ENCODE measurements at places on chromosomes 6 and 20.

DNA sequence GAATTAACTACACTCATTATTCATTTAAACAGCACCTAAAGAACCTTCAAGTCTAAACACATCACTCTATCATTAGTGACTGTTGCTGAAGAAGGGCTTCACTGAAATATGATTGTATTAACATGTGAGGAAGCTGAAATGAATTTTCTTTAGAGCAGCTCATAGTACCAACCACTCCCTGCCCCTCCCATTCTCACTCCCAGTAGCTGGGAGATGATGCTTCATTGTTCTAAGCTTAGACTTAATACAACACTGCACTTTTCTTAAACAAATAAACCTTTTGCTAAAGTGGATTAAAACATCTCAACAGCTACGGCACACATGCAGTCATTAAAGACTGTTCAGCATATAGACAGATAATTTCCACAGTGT lies 63.1 kb downstream of the ATXN1 start:
- DNase-seq, result no peak

- no peak for DNase-seq
Measured at GRCh38 chr6:56946368-56946767, 8.5 kb upstream of the BEND6 start.

DNA sequence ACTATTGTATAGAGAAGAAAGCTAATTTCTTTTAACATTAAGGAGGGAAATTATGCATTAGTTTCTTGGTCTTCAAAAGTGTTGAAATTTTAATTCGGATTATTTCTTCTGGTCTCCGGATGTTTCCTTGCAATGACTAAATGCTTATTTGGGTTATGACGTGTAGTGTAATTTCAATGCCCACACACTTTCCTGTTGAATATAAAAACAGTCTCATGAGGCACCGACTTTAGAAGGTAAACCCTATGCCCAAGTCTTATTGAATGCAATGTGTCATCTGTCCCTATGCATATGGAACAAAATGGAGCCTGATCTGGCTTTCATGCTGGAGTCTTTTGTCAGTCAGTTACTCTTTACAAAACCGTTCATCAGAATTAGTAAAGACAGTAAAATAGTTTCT lies 17.7 kb downstream of the GJA1 start:
- no peak for DNase-seq

GRCh38 chr20:2869381-2869780 lies 3.9 kb upstream of the PTPRA start:
- no peak for DNase-seq

GRCh38 chr6:148521586-148521985 lies 178.9 kb downstream of the SASH1 start:
- DNase-seq, result no peak

DNA sequence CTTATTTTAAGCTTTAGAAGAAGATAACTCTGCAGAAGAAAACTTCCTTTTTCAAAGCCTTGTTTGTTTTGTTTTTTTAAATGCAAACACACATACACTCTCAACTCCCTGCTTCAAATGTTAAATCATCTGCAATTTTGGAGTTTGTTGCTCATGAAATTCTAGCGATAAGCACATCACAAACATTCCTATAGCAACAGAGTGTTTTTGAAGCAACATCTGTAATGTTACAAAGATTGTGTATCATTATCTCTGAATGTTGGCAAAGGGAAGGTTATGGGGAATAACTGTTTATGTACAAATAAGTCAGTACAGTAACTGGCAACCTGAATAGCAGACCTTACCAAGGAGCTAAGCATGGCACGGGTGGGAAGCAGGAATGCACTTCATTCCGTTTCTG lies 84.8 kb upstream of the MRPS10 start:
- DNase-seq, result no peak

GRCh38 chr6:38371881-38372280 lies 267.8 kb downstream of the BTBD9 start:
- no peak for DNase-seq

DNA sequence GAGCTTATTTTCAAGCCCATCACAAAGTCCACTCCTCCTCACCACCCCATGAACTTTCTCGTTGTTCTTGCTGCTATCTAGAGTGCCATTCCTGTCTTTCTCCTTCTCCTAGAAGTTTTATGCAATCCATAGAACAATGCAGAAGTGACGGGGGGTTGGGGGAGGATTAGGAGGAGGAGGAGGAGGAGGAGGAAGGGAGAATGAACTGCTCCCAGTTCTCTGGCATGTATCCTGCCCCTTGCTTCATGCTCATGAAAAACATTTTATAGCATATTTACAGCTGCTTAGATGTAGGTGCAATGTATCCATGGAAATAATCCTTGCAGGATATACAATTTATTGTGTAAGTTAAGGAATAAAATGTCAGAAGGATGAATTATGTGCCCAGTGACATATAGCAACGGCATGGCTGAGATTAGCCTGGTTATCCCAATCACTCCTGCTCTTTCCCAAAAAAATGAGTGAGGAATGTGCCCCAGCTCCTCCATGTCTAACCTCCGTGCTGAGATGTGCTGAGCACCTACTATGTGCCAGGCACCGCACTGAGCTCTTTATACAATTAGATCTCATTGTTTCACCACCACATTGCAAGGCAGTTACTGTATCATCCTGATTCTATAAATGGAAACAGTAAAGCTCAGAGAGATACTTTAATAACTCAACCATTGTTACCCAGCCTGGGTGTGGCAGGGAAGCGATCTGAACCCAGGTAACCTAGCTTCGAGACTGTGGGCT lies 41.6 kb upstream of the TFAP2C start:
- no peak for DNase-seq

DNA sequence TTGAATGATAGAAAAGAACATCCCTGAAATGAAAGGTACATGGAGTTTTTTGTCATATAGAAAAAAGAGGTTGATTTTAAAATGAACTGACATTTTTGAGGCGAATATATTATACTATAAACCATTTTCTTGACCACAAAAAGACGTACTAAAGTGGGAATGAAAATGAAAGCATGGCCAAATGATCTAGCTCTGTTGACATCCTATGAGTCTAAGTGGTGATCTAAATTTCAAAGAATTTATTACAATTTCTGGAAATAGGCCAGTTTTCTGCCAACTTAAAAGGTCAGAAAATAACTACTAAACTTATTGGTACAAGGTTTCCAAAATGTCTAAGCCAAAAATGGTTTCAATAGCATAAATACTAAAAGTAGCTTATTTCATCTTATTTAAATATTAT lies 536.8 kb downstream of the EYS start:
- DNase-seq, result no peak

DNA sequence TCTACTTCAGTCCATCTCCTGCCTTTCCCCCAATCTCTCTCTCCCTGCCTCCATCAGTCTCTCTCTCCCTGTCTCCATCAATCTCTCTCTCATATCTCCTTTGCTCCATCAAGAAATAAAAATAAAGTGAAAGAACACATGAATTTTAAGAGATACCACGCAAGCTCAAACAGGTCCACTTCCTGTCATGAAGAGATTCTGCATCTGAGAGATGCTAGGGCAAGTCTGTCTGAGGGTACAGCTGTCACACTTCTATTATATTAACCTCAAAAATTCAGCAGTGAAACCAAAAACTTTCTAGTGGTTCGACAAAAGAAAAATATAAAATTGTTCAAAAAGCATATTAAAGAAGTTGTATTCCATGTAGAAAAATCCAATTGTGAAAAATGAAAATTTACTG lies 296.8 kb upstream of the RSPO3 start:
- DNase-seq, result no peak

DNA sequence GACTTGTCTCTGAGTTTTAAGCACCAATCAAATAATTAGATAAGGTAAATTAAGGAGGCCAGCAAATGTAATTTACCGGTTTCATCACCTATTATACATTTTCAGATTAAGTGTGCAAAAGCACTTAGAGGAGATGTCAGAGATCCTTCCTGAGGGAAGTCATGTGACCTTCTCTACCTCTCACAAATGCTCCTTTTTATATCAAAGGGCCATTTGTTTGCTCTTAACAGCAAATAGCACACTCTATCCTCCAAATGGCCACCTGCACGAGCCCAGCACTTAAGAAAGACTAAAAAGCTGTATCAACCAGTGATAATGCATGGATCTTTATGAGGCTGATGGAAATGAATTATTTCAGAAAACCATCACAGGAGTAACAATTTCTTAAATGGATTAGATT lies 149.4 kb downstream of the ELOVL4 start:
- no peak for DNase-seq

DNA sequence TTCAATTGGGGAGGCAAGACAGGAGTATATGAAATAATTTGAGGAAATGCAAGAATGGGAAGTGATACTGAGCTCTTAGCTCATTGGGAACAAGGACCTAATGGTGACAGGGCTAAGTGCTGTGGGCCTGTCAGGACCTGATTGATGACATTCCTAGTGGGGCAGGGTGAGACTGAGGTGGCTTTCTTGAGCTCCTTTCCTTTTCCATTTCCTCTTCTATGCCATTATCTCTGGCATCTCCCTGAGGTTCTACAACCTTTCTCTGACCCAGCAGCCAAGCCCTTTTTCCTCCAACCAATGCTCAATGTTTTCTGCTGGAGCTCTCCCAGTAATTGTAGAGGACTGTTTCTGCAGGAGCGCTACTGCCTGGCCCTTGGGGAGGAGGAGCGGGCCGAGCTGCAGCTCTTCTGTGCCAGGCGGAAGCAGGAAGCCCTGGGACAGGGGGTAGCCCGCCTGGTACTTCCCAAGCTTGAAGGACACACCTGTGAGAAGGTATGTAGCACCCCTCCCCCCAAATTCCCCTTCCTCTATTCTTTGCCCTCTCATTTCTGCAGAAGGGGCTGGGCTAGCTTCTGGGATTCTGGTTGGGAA lies 2.8 kb upstream of the TOMM6 start:
- DNase-seq, result no peak

DNA sequence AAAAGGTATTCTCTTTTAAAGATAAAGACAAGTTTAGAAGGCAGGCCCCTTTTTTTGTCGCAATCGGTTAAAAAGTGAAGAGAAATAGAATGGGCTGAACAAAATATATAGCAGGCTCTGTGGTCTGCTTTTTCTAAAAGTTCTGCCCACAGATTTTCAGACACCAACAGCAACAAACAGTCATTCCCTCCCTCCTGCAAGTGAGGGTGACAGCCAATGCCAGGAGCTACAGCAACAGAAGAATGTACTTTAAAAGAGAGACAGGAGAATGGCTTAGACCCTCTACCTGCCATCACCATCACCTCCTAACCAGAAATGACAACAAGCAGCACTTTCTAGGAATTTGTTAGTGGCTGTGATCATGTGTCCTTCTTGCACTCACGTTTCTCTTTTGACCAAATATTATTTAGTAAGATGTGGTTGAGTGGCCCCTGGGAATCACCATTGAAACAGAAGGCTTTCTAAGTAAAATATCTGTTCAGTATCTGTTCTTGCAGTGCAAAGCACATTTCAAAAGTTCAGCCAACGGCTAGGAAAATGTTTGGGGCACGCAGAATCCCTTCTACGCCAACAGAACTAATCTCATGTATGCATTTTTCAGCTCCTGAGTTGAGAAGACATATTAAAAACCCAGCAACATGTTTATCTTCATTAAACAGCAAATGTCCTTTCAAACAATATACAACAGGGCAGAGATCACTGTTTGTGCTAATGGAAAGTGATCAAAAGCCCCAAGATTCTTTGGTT lies 248.5 kb downstream of the ATXN1 start:
- no peak for DNase-seq

GRCh38 chr6:5085648-5086293 lies 630 bp downstream of the PPP1R3G start:
- no peak for DNase-seq

DNA sequence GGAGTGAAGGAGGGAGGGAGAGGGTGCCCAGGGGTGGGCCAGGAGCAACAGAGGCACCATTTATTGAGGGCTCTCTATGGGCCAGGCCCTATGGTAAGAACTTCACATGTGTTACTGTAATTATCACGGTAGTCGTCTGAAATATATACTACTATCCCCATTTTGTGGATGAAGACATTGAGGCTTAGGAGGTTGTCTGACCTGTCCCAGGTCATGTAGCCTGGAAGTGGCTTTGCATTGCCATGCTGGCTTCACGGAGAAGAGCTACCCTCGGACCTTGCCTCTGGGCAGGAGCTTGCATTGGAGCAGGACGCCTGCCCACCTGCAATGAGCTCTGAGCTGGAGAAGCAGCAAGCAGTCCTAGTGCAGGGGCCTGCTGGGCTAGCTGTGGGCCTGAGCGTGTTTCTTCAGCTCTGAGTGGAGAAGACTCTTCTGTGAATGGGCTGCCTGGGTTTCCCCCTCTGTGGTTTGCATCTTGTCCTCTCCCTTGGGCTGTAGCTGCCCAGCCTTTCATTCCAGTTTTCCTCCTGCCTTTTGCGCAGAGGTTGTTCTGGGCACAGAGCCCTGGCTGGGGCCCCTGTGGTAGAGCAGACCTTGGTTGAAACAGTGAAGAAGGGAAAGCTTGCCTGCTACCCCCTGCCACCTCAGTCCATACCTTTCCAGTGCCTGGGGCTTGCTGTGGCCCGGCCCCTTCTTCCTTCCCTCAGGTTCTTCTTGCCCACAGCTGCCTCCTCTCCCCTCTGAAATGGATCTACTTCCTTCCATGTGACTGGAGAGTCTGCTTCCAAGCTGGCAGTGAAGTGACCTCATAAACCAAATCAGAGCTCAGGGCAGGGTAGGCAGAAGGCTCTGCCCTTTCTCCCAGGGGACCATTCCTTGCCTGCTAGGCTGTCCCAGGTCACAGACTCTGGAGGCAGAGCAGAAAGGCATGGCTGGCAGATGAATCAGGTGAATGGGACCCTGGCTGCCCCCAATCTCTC lies 24.1 kb upstream of the SRF start:
- no peak for DNase-seq

DNA sequence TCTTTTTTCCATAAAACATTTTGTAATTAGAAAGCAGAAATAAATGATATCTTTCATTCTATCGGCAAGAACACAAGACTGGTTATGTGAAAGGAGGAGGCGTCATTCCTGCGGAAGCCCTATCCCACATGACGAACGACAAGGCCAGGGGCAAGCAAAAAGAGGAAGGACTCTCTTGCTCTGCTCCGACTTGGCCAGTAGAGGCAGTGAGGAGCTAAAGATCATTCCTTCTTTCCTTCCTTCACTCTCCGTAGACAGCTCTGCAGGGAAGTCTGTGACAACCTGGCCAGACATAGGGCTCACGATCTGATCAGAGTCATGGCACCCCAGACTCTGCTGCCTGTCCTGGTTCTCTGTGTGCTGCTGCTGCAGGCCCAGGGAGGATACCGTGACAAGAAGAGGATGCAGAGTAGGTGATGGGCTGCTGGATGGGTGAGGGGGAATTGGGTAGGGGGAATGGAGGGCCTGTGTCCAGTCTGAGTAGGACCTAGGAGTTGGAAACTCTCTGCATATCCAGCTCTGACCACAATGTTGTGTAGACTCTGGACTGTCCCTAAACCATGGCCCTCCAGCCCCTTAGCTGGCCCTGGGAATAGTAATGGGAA lies at the start of gene WFDC10A:
TSS of gene WFDC10A (plus strand) at position 244 of the 605 bp plus-strand sequence. CDS start at position 319, 75 bp downstream.
- DNase-seq, result no peak

DNA sequence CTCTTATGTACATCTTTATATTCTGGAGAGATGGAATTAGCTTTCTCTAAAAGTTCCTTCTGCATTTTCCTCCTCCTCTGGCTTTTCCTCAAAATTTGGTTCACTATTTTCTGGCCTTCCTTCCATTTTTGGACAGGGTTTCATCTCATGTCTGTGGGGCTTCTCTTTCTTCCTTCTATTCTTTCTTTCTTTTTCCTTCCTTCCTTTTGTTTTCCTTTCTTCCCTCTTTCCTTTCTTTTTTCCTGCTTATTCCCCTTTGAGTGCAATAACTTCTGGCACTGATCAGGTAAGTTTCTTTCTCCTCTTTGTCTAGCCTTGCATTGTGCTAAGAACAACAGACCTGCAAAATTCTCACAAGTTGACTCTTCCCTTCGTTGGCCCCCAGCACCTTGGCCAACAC lies 5.5 kb upstream of the ATRN start:
- DNase-seq, result no peak
